ENCODE measurements at places on chromosomes 5 and 9.

DNA sequence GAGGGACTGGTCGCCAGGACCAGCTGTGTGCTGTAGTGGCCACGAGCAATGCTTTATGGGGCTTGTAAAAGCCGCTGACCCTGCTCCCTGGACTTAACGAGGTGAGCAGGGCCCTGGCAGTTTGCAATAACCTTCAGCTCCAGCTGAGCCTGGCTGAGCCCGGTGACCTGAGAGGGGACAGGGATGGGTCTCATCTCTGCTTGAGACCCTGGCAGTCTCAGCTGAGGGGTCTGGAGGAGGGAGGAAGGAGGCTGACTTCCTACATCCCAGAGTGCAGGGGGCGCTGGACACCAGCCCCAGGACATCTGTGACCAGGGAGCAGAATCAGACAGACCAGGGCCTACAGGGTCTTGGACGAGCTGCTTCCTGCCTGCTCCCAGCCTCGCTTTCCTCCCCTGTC is 277.5 kb upstream of the MVB12B start:
- no peak for DNase-seq

DNA sequence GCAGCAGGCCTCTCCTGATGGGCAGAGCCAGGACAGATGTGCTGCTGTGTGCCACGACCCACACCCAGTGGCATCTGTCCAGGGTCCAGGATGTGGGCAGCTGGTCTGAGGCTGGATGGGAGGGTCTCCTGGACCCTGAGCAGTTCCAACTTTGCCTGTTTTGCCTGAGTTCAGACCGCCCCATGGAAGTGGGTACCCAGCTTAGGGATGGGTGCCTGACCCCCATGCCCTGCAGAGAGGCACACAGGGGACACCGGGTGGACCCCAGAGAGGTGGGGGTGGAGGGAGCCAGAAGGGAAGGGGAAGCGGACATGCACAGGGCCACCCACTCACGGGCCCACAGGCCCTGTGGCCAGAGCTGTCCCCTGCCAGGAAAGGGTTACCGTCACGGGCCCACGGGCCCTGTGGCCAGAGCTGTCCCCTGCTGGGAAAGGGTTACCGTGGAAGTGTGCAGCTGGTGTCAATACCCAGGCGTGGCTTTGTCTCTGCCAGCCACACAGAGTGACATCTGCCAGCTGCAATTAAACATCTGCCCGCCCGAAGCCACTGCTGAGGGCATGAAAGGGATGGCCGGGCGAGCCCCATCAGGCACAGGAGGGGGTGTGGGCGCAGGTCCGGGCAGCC is 50.0 kb downstream of the NACC2 start:
- DNase-seq = no peak

- DNase-seq = no peak
Measured at GRCh38 chr9:68895741-68896478, 118.0 kb downstream of the PRKACG start.

- no peak for DNase-seq
Measured at GRCh38 chr9:110076894-110077725, 130.8 kb downstream of the C9orf152 start.

DNA sequence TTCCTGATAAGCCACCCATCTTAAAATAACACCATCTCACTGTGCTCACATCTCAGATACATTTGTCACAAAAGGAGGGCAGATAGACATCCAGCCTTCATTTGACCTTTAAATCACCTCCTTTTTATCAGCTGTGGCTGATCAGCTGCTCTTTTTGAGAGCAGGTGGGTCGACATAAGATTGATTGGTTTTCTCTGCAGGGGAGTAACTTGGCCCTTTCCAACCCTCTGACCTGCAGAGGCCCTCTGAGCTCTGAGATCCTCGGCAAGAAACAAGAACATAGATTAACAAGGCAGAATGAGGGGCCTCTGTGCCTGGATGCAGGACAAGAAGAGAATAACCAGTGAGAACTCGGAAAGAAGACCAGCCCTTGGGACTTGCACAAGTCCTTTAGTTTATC is 33.5 kb upstream of the GLRA1 start:
- DNase-seq = no peak

DNA sequence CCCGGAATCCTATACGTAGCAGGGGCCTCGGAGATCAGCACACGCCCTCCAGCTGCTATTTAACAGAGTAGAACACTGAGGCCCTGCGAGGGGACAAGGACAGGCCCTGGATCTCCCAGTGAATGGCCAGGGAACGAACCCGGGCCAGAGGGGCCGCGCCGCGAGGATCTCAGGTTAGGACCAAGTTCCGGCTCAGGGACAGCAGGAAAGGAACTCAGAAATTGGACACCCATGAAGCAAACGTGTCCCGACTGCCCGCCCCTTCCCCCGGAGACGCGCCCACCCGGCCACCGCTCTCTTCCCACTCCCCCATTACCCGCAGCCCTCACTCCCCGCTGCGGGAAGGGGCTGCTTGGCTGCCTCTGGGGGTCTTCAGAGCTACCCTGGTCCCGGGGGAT is 1.0 kb upstream of the FOXE1 start:
- no peak for DNase-seq

DNA sequence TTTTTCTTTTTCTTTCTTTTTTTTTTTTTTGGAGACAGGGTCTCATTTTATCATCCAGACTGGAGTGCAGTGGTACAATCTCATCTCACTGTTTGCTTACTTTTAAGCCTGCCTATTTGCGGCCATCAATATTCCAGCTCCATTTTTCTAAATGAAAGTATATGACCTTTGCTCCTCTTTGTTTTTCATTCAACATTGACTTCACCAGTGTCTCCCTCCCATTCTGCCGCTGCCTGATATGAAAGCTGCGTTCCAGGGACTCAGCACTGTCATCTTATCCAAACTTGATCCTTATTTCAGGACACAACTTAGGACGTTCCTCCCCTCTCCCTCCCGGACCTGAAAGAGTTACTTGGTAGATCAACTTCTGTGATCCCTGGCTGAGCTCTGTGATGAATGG is 73.6 kb downstream of the LRRC70 start:
- no peak for DNase-seq

DNA sequence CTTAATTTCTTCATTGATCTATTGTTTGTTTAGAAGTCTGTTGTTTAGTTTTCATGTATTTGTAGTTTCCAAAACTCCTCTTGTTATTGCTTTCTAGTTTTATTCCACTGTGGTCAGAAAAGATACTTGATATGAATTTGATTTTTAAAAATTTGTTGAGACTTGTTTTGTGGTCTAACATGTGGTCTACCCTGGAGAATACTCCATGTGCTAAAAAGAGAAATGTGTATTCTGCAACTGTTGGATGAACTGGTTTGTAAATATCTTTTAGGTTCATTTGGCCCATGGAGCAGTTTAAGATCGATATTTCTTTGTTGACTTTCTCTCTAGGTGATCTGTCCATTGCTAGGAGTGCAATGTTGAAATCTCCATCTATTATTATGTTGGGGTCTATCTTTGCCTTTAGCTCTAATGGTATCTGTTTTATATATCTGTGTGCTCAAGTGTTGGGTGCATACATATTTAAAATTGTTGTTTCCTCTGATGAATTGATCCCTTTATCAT is 150.6 kb upstream of the ATP10B start:
- no peak for DNase-seq

GRCh38 chr9:126049896-126050604 is 276.6 kb upstream of the MVB12B start:
- no peak for DNase-seq

DNA sequence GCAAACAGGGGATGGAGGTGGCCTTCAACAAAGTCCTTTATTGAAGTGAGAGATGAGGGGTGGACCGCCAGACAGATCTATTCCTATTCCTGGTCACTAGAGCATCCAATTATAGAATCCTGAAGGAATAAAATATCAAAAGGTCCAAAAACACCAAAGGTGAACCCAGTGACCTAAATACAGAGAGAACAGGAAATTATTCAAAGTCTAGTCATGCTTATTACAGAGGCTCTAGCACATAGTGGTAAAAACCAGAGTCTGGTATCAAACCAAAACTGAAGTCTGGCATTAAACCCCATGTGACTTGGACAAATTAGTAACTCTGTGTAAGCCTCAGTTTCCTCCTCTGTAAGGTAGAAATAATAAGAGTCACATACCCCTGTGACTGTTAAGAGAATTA is 100.5 kb upstream of the SNX2 start:
- DNase-seq = no peak

GRCh38 chr5:180072556-180072955 is 997 bp upstream of the RNF130 start:
- no peak for DNase-seq

- DNase-seq = no peak
Measured at GRCh38 chr9:112640311-112640710, 77.6 kb downstream of the INIP start.

GRCh38 chr5:17497446-17497845 is 585 bp upstream of the TAF11L2 start:
- DNase-seq = no peak

DNA sequence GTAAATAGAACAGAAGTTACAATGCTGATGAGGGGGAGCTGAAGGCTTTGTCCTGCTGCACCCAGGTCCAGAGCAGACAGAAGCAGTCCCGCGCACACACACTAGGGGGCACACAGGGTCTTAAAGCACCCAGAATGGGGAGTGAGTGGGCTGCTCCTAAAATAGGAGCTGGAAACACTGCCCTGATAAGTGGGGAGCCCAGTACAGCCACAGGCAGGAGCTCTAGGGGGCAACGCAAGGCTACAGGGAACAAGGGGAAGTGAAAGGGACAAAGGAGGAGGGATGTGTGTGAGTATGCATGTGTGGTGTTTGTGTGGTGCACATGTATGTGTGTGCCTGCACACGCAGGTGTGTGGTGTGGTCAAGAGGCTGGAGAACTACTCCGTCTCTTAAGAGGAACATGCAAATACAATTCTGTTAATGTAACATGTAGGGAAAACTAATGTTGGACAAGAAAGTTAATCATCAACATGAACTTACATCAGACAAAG is 191.5 kb downstream of the ROR2 start:
- no peak for DNase-seq

GRCh38 chr5:16411235-16411634 is 54.4 kb downstream of the ZNF622 start:
- no peak for DNase-seq

DNA sequence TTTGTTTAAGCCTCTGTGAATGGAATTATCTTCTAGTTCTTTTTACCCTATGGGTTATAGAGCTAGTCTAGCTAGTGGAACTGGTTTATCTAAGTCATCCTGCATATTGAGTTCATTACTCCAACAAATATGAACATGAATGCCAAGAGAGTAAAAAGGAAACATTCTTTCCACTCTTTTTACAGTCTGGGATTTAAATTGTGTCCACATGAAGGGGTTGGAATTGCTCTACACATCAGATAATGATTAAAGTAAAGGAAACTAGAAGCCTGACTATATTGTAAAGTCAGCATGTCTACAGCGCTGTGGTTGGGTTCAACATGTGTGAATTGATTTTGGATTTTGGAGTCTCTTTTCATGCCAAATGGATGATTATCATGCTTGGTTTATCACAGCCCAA is 173.1 kb downstream of the CCDC171 start:
- DNase-seq = no peak

DNA sequence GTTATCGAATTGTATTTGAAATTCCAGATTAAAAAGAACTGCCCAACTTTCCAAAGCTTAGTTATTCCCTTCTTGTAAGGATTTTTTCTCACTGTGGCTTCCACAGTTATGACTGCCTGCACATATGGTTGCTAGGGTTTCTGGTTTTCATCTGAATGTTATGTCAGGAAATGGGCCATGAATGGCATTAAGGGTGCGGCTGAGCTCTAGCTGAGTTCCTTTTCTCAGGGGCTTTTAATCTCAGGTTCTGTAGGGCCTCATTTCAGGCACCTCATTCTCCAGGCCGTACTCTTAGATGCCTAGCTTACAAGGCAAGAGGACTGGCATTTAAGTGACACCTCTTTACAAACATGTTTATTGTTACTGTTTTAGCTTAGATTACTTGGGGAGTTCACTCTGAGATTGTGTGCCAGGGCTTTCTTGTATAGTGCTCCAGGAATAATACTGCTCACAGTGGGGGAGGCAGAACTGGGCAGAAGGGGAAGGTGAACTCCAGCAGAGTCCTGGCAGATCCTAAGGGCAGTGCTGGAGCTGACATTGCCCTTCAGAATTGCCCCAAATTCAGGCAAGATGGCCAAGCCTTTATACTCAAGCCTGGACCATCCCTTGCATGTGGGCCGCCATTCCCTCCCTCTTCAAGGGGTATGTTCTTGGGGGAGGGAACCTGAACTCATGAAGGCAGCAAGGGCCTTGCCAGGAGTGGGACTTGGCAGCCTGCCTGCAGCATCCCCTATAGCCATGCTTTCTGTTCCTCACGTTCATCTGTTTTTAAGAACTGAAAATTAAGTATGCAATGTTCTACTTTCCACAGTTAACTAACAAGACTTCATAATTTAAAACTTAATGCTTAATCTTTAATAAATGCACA is 111.5 kb downstream of the KDM4C start:
- DNase-seq = no peak

- DNase-seq = no peak
Measured at GRCh38 chr9:78543353-78543752, 246.4 kb downstream of the PSAT1 start.

DNA sequence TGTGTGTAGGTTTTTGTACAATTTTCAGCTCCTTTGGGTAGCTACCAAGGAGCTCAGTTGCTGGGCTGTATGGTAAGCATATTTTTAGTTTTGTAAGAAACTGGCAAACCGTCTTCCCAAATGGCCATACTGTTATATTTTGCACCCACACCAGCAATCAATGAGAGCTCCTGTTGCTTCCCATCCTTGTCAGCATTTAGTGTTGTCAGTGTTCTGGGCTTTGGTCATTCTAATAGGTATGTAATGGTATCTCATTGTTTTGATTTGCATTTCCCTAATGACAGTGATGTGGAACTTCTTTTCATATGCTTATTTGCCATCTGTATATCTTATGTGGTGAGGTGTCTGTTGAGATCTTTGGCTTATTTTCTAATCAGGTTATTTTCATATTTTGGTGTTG is 320.1 kb downstream of the MLLT3 start:
- DNase-seq = no peak

DNA sequence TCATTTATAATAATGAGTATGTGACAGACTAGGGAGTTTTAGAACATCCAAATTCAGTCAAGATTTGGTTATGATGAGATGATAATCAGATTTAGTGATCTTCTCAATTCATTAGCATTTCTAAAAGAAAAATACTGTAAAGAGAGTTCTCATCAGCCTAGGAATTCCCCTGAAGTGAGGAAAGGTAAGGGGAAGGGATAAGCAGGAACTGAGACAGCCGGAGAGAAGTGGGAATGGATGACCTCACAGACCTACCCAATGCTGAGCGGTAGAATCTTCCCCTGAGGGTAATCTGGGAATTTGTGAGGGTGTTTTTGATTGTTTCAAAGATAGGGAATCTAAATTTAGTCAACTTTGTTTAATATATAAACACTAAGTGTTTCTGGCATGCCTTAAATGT is 16.7 kb upstream of the GPBP1 start:
- no peak for DNase-seq

DNA sequence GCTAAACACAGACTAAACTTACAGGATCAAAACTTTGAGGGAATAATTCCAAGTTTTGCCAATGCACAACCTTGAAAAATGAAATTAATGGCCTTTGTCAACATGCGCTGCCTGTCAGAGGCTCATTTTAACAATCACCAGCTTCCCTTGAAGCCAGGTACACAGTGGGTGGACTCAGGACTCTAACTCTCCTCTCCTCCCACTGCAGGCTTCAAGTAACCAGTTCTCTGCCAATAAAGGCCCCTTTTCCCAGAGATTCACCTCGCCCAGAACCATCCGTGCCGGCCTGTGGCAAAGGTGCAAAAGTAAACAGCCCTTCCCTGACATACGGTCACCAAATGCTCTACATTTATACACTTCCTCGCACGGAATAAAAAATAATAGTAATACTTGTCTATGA is 18.4 kb upstream of the FBP2 start:
- no peak for DNase-seq

- no peak for DNase-seq
Measured at GRCh38 chr9:70053864-70054263, 10.2 kb downstream of the MAMDC2 start.
